AG04449 (cell line): ENCODE measurements at places on chromosomes 6 and 20.
A peak's percentile ranks its signal among the peaks of the same experiment; 100 is the strongest.

DNA sequence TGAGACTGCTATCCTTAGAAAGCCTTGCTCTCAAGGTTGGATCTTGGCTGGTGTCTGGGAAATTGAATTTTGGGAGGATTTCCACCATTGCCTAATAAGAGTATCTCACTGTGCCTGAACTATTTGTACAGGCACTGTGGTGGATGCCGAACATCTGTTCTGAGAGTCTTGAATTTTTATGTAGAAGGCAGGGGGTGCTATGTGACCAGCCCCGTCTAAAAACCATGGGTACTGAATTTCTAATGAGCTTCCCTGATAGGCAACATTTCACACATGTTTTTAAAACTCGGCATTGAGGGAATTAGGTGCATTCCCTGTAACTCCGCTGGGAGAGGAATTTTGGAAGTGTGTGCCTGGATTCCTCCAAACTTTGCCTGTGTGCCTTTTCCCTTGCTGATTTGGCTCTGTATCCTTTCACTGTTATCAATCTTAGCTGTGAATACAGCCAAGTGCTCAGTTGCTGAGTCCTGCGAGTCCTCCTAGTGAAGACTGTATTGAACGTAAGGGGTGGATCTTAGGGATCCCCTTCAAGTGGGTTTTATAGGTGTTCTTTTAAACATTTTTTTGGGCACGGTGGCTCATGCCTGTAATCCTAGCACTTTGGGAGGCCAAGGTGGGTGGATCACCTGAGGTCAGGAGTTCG lies 27.6 kb upstream of the SCAF8 start:
- no peak for DNase-seq

GRCh38 chr20:61599541-61599992 lies 347.5 kb downstream of the CDH4 start:
- no peak for DNase-seq

DNA sequence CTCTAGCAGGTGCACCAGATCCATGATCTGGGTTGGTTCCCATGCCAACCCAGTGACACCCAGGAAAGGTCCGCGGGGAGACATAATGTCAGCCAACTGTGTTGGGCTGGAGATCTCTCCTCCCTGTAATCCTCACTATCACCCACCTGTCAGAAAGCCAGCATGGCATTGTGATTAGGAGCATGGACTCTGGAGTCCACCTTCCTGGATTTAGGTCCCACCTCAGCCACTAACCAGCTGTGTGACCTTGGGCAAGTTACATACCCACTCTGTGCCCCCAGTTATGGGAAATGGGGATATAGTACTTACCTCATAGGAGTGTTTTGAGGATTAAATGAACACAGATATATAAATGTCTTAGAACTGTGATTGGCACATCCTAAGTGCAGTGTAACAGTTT lies 97.9 kb downstream of the ZDHHC14 start:
- no peak for DNase-seq

DNA sequence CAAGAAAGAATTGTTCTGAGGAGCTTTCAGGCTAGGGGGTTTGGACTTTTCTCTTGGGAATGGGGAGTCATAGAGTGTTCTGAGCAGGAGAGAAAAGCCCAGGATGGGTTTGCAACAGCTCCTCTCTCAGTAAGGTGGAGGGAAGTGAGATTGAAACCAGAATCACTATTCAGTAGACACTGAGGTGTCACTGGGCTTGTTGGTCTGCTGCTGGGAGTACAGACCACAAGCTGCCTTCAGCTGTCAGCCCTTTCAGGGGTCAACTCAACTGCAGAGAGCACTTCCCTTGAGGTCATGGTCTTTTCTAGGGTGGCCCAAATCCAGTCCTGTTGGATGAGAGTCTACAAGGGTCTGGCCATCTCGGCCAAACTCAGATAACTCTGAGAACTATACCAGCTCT lies 12.9 kb upstream of the FOXA2 start:
- no peak for DNase-seq

GRCh38 chr6:12608016-12608860 lies 108.3 kb upstream of the PHACTR1 start:
- no peak for DNase-seq

DNA sequence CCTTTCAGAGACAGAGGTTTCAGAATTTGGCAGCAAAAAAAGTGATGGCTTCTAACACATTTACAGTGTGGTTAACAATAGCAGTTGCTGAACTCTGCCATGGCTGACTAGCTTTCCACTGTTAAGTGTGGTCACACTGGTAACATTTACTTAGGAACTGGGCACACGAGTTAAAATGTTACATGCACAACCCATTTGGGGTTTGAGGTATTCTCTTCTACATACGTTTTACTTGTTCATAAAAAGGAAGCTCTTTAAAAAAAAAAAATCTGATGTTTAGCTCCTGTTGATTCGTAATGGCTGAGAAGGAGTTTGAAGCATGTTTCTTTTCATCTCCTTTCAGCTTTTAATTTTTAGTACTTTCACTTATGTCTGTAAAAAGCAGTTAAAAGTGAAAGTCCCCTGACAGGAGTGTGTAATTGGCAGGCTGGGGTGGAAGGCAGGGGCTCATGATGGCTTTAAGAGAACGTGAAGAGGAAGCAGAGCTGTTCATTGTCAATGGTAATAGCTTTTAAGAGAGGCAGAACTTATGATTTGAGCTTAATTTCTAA lies 245.9 kb downstream of the FARS2 start:
- no peak for DNase-seq

GRCh38 chr6:155483858-155484257 lies 28.2 kb upstream of the NOX3 start:
- no peak for DNase-seq

- DNase-seq: no peak
Observed at GRCh38 chr6:161235776-161236633, 37.9 kb downstream of the AGPAT4 start.

GRCh38 chr20:24100370-24101011 lies 111.9 kb upstream of the GGTLC1 start:
- DNase-seq: no peak

DNA sequence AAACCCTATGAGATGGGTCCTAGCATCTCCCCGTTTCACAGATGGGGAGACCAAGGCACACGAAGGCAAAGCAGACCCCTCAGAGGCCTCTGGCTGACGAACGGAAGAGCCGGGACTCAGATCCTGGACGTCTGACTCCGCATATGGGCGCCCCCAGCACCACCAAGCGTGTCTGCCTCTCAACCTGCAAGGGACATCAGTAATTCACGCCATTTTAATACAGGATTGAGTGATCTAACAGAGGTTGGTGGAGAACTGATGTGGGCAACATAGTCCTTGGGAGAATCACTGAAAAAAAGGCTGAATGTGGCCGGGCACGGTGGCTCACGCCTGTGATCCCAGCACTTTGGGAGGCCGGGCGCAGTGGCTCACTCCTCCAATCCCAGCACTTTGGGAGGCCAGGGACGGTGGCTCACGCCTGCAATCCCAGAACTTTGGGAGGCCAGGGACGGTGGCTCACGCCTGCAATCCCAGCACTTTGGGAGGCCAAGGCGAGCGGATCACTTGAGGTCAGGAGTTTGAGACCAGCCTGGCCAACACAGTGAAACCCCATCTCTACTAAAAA lies 206.6 kb downstream of the DLL1 start:
- no peak for DNase-seq

DNA sequence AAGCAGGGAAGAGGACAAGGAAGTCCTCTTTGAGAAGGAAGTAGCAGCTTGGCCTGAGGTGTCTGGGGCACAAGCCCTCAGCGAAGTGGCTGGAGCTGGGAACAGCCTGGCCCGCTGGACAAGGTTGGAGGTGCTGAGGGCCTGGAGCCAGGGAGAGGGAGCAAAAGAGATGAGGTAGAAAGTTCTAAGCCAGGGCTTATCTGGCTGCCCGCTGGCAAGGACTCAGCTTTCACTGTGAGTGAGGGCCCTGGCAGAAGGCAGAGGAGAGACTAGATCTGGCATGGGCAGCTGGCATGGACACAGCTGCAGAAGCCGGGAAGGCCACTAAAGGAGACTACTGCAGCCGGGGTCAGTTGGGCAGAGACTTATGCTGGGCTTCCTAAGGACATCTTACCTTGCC lies 21.8 kb upstream of the PCMTD2 start:
- DNase-seq: no peak

DNA sequence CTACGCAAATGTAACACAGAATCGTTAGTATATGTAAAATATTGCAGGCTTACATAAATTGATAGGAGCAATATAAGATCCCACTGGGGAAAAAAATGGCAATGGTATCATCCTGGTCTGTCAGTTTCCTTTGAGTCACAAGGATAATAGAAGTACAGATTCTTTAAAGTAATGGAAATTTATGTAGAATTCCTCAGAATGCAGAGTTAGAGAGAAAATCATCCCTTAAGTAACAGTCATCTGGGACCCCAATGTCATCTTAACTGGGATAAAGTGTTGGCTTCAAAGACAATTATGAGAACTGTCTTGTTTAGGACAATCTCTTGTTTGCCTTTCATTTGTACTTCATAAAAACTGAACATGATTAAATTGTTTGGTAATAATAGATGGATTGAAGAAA lies 34.5 kb upstream of the PDE7B start:
- DNase-seq: no peak

DNA sequence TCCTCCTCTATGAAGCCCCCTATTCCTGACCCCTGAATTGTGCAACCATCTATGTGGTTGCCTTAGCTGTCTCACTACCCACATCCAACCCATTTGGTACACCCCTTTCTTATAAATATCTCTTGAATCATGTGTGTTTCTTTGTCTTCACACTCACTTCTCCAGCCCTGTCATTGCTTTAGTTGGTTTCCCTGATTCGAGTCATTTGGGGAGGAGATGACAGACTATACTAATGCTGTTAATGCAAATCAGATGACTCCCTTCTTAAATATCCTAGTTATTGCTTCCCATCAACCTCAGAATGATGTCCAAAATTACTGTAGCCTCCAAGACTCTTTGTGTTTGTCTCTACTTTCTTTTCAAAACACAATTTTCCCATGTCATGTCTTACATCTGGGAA lies 23.0 kb downstream of the SLC35D3 start:
- DNase-seq: no peak

DNA sequence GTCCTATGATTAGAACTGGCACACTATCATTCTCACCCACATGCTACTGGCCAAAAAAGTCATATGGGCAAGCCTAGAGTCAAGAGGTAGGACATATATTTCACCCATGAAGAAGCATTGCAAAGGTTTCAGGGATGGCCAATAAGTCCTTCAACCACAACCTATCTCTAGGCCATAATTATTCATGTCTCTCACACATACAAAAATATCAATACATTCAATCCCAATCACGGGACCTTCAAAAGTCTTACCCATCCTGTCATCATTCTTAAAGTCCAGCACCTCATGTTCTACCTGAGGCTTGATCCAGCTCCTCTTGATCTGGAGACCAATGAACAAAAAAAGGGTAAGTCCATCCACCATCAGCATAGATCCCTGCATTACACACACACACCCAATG lies 12.6 kb upstream of the BTN1A1 start:
- no peak for DNase-seq

GRCh38 chr6:117194978-117195377 lies 70.4 kb upstream of the VGLL2 start:
- DNase-seq: no peak

DNA sequence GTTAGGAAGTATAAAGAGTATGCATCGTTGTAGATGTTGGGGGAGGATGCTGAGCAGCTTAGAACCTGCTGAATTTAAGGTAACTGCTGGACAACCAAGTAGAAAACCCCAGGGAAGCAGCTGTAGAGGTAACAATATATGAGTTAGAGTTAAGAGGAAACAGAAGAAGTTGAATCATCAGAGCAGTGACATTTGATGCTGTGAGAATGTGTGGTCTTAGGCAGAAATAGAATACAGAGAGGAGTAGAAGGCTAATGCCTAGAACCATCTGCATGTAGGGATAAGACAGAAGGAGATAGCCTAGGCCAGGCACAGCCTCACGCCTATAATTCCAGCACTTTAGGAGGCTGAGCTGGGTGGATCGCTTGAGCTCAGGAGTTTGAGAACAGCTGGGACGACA lies 22.6 kb upstream of the DYNLRB1 start:
- no peak for DNase-seq

DNA sequence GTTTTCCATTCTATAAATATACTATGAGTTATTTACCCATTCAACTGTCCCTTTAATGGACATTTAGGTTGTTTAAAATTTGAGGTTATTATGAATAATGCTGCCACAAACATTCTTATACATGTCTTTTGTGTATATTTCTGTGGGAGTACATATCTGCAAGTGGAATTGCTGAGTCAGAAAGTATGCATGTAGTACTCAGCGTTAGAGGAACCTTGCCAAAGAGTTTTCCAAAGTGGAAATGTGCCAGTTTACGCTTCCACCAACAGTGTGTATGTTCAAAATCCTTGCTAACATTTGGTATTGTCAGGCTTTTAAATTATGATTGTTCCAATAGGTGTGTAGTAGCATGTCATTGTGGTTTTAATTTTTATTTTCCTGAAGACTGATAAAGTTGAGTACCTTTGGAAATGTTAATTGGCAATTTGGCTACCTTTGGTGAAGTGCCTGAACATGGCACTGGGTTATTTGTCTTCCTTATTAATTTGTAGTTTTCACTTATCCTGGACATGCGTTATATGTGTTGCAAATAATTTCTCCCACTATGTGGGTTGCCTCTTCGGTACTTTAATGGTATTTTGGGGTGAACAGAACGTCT lies 341.2 kb downstream of the CD83 start:
- DNase-seq: peak; percentile 55

DNA sequence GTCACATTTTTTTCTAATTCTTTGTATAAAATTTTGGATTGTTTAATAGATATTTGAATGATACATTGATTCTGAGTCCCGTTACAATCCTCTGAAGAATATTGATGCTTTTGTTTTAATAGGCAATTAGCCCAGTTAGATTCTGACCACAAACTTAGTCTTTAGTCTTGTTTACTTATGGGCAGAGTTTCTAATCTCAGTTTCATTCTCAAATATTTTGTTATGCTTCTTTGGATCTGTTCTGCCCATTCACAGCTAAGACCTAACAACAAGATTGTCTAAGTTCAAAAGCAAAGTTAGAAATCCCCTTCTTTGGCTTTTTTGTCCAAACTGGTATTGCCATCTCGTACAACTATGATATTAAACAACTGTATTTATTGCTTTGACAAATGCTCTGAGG lies 58.0 kb downstream of the TBXT start:
- no peak for DNase-seq

DNA sequence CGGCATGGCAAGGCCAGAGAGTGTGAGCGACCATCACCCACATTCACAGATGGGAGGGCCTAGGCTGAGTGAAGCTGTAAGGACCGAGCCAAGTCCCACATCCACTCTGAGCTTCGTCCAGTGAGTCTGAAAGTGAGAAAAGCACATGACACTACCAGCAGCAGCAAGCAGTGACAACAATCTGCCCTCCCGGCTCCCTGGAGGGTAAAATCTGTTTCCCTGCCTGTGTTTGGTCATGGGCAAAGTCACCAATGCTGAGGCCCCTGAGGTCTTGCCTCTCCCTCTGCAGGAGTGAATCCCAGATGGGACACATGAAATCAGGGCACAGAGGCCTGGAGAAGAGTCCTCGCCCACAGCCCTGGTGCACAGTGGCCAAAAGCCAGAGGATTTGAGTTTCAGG lies 6.4 kb upstream of the CST7 start:
- no peak for DNase-seq
